ENCODE measurements at places on chromosomes 2 and 18.

DNA sequence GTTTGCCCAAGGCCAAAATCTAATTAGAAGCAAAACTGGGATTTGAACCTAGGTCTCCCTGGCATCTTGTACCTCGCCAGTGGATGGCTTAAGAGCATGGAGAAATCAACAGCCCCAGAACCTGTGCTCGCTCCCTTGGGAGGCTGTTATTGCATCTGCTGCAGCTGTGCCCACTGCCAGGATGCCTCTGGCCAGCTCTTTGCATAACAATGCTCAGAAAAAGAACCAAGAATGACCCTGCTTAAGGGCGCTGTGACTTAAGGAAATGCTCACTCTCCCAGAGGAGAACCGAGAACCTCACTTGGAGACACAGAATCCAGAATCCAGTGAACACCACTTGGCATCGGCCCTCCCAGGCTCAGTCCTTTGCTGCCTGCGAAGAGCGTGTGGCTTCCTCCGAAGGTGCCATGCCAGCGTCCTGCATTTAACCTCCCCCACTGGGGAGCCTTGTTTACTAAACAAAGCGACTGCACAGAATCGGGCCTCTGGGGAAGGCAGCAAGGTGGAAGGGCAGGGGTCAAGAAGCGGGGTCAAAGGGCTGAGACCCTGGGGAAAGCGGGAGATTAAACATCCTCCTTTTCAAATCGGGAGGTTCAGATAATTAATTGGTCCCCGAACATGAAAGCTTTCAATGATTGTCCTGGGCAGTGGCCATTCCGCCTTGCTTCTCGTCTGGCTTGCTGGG, 71.0 kb upstream of the BOD1L2 start:
- no peak for DNase-seq

DNA sequence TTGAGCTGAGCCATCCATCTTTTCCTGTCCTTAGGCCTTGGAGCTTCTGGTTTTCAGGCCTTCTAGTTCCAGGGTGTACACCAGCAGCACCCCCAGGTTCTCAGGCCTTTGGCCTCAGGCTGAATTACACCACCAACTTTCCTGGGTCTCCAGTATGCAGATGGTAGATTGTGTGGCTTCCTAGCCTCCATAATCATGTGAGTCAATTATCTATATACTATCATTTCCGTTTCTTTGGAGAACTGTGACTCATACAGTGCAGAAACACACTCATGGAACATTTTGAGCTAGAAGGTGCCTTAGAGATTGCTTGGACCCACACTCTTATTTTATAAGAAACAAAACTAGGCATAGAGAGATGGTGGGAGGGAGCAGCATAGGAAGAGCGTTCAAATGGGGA, 167.4 kb downstream of the NCK2 start:
- no peak for DNase-seq

- no peak for DNase-seq
These were observed 90.7 kb downstream of the PDCL3 start for GRCh38 chr2:100653449-100654035.

GRCh38 chr18:26458526-26459232, 89.7 kb downstream of the KCTD1 start:
- no peak for DNase-seq

GRCh38 chr2:176147800-176148496, 3.4 kb upstream of the HOXD4 start:
- no peak for DNase-seq
